Sigmoid colon (tissue), 7 donors: ENCODE measurements at places on chromosomes 12 and 14. TPM values are rescaled to one million over a fixed set of nuclear protein-coding genes. Genes with fewer than 3 reads are reported as not detected.
A peak's percentile ranks its signal among the peaks of the same experiment; 100 is the strongest.

GRCh38 chr14:81200054-81200453, 20.7 kb downstream of the GTF2A1 start:
- no peak for DNase-seq

- DNase-seq = no peak
Observed at GRCh38 chr12:71594214-71594948, 69.3 kb downstream of the ZFC3H1 start.

Gene COX6A1
- total RNA-seq = 432 TPM

DNA sequence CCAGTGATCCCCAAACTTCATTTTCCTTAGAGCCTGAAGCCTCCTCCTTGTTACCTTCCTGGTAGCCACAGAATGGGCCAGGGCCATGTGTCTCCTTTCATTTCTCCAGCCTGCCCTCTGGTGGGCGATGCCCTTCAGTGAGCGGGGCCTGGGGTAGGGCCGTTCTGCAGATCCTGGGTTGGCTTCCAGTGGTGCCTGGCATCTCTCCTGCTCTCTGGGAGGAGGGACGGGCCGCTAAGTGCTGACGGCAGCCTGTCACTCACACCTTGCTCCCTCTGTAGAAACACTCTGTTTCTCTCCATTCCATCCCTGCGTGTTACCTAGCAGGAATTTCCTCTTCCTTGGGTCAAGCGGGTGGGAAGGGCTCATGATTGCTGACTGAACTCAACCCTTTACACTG, 232.1 kb downstream of the CACNA1C start:
- peak; percentile 84 for DNase-seq

GRCh38 chr14:88129306-88130056, 124.5 kb downstream of the GPR65 start:
- DNase-seq = no peak

DNA sequence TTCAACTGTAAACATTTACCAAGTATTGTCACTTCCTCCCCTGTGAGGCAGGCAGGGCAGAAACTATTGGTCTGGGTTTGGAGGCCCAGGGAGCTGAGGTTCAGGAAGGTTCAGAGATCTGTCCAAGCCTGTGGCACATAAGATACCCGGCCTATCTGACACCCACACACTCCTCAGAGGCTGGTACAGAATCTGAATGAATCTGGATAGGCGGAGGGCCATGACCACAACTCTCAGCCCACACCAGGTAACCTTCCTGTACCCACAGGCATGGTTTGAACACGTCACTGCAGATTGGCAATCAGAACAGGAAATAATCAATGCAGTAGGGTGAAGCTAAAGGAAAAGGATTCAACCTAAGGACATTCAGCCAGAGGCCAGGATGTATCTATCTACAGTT, 92.8 kb upstream of the TMCC3 start:
- DNase-seq = no peak

Gene KCNK10
- total RNA-seq = not detected

- peak; percentile 29 for DNase-seq
Observed at GRCh38 chr14:104290058-104290667, 151.8 kb downstream of the KIF26A start.

GRCh38 chr14:32350020-32350419, 20.9 kb downstream of the AKAP6 start:
- DNase-seq = no peak

Gene RAD9B
- 0.66 TPM for total RNA-seq
